ENCODE measurements at places on chromosomes 2 and 18.

- DNase-seq = no peak
Observed at GRCh38 chr2:19797871-19798270, 103.9 kb downstream of the TTC32 start.

- no peak for DNase-seq
Observed at GRCh38 chr2:42410742-42411514, 49.9 kb upstream of the COX7A2L start.

- DNase-seq = no peak
Observed at GRCh38 chr2:173137610-173138009, 62.0 kb downstream of the MAP3K20 start.

- DNase-seq = no peak
Observed at GRCh38 chr2:207724113-207724512, 12.7 kb downstream of the CCNYL1 start.

- DNase-seq = no peak
Observed at GRCh38 chr2:231235217-231235616, 36.8 kb downstream of the ARMC9 start.

DNA sequence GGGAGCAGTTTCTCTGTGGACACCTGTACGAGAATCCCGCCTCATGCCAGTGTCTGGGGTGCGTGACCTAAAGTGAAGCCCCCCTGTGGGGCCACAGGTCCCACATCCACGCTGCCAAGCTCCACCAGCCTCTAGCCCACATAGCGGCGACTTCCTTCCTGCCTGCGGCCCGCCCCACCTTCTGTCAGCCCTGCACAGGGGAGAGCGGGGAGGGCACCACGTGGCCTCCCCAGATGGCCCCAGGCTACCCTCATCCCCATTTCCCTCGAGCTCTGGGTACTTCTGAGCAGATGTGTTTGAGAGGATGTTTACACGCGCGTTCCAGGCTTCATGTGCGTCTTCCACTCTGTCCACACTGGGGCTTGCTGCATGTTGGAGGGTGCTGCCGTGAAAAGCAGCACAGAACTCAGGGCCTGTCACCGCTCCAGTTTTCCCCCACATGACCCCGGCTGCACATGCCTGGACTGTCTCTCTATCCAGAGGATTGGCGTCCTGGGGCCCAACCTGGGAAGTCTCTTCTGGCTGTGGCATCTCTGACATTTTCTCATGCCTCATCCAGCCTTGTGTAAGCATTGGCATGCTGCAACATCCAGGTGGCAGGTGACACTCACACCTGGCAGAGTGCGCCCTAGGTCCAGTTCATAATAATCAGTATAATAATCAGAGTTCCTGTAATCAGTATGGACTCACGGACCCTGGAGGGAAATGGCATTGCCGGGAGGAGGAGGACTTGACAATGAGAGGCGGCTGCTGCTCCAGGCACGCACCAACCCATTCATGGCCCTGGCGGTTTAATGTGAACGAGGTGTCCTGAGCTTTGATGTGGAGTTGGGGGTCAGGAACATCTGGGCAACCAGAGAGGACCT, 146.3 kb upstream of the TWIST2 start:
- DNase-seq = no peak

DNA sequence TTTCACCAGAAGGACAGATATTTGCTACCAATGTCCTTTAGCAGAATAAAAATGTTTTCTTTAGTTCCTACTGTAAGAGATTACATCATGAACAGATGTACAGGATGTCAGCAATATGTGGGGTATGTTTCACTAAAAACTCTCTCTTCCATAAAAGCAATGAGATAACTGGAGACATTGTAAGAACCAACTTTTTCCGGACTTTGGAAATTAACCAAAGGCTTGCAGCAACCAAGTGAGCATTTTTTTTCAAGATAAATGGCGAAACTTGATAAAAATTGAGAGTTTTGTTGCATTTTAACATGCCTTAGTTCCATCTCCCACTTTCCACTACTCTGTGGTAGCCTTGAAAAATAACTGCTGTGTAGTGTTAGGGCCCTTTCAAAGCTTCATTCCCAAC, 429.8 kb upstream of the CDH2 start:
- no peak for DNase-seq

DNA sequence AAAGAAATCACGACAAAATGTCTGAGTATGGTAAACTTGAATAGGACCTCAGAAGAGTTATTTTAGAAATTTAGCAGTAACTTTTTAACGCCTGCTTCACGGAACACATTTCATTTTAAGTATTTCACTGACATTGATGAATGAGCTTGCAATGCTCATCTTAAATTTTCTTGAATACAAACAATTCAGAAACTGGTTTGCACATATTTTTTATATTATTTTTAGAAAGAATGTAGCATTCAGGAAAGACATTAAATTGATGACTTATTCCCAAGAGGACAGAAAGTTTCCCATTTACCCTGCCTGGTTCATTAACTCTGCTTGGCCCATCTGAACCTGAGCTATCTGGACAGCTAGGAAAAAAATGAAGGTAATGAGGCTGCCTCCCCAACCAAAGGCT, 89.3 kb downstream of the MBD2 start:
- DNase-seq = no peak

GRCh38 chr2:75621228-75621627, 25.4 kb upstream of the MRPL19 start:
- DNase-seq = no peak

GRCh38 chr18:48294899-48295585, 114.1 kb downstream of the ZBTB7C start:
- no peak for DNase-seq

- DNase-seq = no peak
Observed at GRCh38 chr18:44744161-44745121, 63.8 kb downstream of the SETBP1 start.

GRCh38 chr2:139721411-139721995, 941.3 kb upstream of the NXPH2 start:
- no peak for DNase-seq

DNA sequence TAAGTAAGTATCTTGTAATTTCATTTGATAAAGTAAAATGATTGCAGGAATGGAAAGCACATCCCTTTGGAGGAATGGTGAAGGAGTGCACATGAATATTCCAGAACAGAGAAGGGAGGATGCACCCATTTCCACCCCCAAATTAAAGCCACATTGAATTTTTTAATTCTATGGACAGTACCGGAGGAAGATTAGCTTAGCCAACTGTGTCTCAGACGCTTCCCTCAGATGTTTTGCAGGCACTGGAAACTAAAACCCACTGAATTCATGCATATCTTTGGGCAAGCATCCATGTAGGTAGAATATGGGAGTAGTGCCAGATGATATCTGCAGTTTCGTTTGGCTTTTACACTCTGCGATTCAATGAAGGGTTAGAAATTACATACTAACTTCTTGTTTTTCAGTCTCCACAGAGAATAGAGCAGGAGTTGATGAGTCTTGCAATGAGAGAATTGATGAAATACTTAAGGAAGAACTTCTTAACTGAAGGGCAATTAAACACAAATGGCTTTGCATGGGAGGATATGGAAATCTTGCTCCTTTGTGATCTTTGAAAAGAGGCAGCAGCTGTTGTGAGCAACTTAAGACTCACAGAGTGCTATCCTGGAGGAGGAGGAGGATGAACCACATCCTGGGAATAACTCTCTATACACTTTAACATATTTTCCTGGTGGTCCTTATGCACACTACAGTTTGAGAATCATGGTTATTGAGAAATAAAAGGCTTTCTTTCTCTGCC, 71.7 kb upstream of the MYO3B start:
- no peak for DNase-seq

DNA sequence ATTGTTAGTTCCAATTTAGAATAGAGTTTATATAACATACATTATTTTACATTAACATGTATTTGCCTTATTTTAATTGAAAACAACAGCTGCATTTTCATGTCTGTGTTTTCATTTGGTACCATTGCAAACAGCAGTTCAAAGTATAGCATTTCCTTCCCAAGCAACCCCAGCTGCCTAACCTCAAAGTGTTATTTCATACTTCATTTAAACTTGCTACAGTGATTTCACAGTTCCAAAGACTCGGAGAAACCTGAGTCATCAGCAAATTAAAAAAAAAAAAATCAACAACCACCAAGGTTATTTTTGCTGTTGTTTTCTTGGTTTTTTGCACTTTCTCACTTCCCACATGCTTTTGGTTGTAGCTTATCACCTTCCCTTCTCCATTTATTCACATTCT, 236.5 kb upstream of the SPHKAP start:
- DNase-seq = no peak

GRCh38 chr2:191530618-191531017, 147.3 kb upstream of the NABP1 start:
- DNase-seq = no peak

GRCh38 chr2:226743915-226744314, 55.7 kb downstream of the IRS1 start:
- DNase-seq = no peak

- DNase-seq = no peak
Observed at GRCh38 chr2:7692657-7693161, 775.5 kb downstream of the RNF144A start.

GRCh38 chr2:8640498-8640897, 41.4 kb upstream of the ID2 start:
- DNase-seq = no peak

DNA sequence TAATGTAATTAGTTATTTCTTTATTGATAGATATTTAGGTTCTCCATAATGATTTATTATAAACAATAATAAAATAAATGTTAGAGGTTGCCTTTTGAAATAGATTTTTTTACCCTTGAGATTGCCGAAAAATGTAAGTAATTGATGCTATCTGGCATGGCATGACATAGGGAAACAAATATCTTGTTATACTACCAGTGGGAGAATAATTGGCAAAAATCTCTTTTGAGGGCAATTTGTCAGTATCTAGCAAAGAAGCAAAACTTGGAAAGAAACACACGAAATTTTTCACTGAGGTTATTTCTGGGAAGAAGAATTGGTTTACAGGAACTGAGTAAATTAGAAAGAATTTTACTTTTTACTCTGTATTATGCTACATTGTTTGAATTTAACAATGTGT, 547.2 kb upstream of the SETBP1 start:
- no peak for DNase-seq

DNA sequence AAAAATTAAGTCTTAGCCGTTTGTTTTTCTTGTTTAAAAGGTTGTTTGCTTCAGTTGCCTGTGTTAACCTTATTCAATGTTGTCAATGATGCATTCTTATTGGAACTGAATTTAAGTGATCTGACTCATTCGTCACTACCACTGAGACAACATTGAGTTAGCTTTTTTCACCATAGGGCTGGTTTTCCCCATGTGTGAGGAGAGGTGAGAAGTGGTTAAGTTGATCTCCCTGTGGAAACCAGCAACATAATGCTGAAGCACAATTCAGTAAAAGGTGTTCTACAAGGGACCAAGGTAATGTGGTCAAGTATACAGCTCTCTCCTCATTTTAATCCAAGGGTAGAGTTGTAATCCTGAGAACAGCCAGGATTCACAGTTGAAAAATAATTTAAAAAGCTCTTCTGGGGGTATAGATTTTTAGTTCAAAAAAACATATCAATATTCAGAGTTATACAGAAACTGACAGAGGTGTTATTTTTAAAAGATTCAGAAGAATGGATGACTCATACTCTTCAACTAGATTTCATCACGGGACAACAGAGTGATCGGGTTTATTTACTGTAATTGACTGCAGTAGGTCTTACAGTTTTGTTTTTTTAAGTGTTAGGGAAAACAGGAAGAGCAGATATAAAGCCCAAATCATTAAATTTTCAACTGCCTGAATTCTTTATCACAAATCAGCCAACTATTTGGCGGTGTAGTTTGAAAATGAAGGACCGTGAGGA, 12.6 kb downstream of the NOP58 start:
- no peak for DNase-seq

Data from mesothelial cell of epicardium (in vitro differentiated cells).